ENCODE measurements at places on chromosomes 13 and 19.

DNA sequence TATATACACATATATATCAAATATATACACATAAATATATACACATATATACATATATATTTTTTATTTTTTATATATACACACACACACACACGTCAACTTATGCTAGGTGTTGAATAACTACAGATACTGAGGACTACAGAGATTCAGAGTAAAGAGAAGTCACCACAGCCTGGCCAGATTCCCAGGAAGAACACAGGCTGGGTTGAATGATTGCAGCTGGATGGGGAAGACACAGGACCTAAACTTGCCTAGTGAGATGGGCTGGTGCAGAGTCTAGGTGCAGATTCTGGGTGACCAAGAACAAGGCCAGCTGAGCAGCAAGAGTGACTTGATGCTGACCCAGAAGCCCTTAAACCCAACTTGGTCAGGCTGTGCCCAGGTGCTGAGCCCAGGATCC is 241.3 kb downstream of the KCTD12 start:
- no peak for DNase-seq

- DNase-seq, result no peak
Measured at GRCh38 chr13:40432018-40432978, 234.1 kb downstream of the FOXO1 start.

DNA sequence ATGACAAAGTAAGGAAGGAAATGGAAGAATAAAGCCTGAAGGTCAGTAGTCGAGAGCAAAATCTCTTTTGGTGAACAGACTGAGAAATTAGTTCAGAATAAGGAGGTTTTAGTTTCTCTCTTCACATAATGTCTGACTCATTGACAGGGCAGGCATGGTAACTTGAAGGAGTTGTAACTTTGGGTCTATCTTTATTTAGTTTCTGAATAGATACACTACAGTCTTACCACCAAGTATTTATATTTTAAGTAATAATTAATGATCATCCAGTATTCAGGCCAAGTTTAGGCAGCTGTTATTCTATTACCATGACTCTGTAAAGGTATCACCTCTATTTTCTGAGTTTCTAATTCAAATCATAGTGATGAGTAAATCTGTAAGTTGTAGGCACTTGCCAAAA is 219.9 kb downstream of the SPRY2 start:
- no peak for DNase-seq

- no peak for DNase-seq
Measured at GRCh38 chr19:6103217-6103644, 7.1 kb downstream of the RFX2 start.

- no peak for DNase-seq
Measured at GRCh38 chr13:80083853-80084676, 256.9 kb downstream of the SPRY2 start.

GRCh38 chr13:50268500-50268899 is 253.3 kb downstream of the KCNRG start:
- DNase-seq, result no peak

- no peak for DNase-seq
Measured at GRCh38 chr13:50686551-50686950, 156.9 kb downstream of the DLEU7 start.

DNA sequence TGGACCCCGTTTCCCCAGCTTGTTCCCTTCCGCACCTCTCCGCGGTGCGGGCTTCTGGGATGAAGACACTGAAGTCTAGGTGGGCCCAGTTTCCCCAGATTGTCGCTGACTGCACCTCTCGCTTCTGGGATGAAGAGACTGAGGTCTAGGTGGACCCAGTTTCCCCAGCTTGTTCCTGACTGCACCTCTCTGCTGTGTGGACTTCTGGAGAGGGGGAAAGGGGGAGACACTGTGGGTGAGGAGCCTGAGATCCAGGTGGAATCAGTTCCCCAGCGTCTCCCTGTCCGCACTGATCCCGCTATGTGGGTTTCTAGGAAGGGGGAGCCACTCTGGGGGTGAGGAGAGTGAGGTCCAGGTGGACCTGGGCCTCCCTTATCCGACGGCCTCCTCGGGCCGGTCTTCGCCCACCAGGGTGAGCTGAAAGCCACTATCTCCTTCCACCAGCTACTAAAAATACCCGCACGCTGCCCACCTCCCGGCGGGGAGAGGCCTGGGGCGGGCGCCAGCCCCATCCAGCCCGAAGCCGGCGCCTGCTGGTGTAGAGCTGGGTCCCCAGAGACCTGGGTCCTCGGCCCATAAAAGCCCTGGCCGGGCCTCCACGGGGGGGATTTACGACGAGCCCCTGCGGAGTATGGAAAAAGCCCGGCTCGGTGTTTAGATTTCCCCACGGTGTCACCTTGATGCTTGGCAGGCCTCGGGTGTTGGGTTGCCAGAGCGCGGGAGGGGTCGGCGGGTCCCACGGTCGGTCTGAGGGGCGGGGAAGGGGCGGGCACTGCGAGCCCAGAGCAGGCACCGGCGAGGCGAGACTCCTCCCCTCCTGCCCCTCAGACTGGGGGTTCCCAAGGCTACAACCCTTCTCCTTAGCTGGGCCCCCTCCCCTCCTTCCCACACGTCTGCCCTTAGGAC is 10.6 kb downstream of the FUT6 start:
- DNase-seq, result no peak

DNA sequence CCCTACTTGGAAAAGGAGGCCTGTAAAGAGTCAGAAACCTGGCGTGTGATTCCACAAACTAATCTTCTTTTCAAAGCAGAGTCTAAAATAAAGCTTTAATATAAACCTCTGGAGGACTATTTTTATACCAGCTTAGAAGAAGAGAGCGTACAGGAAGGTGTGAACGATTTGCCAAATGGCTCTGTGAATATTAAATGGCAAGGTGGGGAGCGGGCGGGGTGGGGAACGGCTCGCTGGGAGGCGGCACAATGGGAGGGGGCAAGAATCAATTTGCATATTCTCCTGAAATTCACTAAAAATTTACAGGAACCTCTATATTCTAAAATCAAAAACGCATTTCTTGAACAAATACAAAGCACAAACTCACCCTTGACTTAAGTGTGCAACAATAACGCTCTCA is 982 bp downstream of the ZNF780B start:
- DNase-seq, result no peak

GRCh38 chr13:36753176-36753575 is 65.8 kb upstream of the RFXAP start:
- DNase-seq, result no peak

GRCh38 chr19:1450735-1451731 is 1.1 kb downstream of the APC2 start:
- no peak for DNase-seq

- DNase-seq, result no peak
Measured at GRCh38 chr13:63208826-63209225, 1793.2 kb upstream of the PCDH20 start.

GRCh38 chr19:45442778-45443461 is 19.2 kb upstream of the ERCC1 start:
- DNase-seq, result peak; percentile 92

GRCh38 chr13:101915331-101915730 is 462.9 kb downstream of the ITGBL1 start:
- DNase-seq, result no peak

DNA sequence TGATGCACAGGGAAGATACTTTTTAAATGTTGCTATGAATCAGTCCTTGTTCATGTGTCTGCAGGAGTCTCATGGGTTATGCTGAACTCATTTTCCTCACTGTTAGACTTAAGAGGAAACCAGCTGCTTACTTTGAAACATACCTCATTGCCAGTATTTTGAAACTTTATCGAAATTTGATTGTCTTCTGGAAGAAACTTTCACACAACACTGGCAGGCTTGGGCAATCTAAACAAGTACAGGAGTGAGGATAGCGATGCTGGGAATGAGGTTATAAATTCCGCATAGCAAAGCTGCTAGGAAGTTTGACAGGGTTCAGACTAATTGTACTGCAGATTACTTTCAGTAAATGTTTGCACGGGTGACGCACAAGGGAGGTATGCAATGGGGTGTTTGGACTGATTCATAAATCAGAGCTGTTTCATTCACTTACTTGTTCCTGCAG is 245.7 kb downstream of the DNAJC15 start:
- no peak for DNase-seq

- no peak for DNase-seq
Measured at GRCh38 chr13:48728226-48728625, 74.5 kb downstream of the CYSLTR2 start.

GRCh38 chr13:108621462-108621861 is 7.9 kb upstream of the MYO16 start:
- no peak for DNase-seq

- DNase-seq, result no peak
Measured at GRCh38 chr19:43561139-43561970, 14.0 kb downstream of the XRCC1 start.

- DNase-seq, result no peak
Measured at GRCh38 chr13:81058916-81059290, 718.0 kb upstream of the SPRY2 start.

GRCh38 chr13:41365631-41366030 is 54.6 kb downstream of the NAA16 start:
- DNase-seq, result no peak

DNA sequence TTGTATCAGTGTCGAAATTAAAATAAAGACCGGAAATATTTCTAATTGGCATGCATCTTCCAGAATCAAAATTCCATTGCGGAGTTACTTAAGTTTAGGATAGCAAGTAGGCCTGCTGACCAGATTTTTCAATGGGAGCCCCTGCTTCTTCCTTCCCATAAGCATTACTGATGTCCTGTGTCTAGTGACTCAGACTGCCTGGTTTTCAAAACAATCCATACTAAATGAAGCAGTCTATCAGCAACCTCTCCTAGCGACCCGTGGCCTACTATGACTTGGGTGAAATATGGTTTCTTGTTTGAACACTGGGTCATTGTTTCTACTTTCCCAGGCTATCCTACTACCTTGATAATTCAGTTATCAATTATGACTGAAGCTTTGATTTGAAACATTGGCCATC is 571.6 kb downstream of the TBC1D4 start:
- no peak for DNase-seq

DNA sequence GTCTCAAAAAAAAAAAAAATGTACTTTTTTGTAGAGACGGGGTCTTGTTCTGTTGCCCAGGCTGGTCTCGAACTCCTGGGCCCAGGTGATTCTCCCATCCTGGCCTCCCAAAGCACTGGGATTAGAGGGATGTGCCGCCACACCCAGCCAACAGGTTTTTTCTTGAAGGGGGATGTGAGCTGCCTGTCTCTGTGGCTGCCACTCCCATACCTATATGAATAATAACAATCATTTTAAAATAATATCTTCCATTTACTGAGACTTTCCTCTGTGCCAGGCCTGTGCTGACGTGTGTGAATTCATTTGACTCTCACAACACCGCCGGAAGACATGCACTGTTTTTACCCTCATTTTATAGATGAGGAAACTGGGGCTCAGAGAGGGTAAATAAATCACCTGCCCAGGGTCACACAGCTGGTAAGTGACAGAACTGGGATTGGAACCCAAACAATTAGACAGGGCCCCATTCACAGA is 7.2 kb upstream of the BCL3 start:
- DNase-seq, result no peak

- peak; percentile 60 for DNase-seq
Measured at GRCh38 chr19:49677231-49677900, at the start of gene PRMT1. TSS of gene PRMT1 (plus strand) at chr19:49677271. CDS start at chr19:49677281, 10 bp downstream.

- no peak for DNase-seq
Measured at GRCh38 chr13:77306458-77306857, 20.4 kb downstream of the MYCBP2 start.

DNA sequence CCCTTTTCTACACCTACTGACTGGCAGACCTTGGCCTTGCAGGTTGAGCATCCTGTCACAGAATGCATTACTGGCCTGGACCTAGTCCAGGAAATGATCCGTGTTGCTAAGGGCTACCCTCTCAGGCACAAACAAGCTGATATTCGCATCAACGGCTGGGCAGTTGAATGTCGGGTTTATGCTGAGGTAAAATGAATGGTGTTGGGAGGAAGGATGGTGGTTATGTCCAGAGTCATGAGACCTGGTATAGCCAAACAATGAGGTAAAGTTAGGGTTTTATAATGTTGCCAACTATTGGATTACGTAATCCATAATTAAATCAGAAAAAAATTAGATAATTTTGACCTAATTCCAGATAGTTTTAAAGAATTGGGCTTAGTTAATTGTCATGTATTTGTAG is 212.5 kb downstream of the PCCA start:
- DNase-seq, result no peak

- DNase-seq, result no peak
Measured at GRCh38 chr13:36819739-36820090, 693 bp downstream of the RFXAP start.

DNA sequence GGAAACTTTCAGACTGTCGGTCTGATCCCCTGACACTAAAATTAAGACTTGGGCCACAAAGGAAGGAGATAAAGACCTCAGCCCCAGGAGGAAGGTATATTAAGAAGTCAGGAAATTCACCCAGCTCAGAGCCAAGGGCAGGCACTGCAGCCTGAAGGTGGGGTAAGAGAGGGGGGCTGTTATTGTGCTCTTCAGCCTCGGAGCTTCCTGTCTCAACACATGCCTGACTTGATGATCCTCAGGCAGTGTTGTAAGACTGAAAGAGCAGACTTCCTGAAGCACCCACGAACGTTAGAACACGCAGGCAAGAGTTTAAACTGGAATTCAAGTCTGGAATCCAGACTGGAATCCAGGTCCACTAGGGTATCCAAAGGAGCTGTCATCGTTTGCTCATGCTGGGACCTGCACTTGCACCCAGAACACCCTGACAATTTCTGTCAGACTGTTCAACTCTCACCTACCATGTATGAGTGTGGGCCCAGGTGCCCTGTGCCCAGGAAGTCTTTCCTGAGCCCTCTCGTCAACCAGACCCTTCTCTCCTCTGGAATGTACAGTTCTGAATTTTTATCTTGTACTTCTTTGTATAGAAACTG is 10.7 kb upstream of the FLT1 start:
- DNase-seq, result no peak

GRCh38 chr13:32878163-32878562 is 138.1 kb upstream of the KL start:
- no peak for DNase-seq

GRCh38 chr19:3520166-3521103 is 14.3 kb downstream of the FZR1 start:
- no peak for DNase-seq

GRCh38 chr19:10852098-10852800 is 4.0 kb downstream of the C19orf38 start:
- no peak for DNase-seq

DNA sequence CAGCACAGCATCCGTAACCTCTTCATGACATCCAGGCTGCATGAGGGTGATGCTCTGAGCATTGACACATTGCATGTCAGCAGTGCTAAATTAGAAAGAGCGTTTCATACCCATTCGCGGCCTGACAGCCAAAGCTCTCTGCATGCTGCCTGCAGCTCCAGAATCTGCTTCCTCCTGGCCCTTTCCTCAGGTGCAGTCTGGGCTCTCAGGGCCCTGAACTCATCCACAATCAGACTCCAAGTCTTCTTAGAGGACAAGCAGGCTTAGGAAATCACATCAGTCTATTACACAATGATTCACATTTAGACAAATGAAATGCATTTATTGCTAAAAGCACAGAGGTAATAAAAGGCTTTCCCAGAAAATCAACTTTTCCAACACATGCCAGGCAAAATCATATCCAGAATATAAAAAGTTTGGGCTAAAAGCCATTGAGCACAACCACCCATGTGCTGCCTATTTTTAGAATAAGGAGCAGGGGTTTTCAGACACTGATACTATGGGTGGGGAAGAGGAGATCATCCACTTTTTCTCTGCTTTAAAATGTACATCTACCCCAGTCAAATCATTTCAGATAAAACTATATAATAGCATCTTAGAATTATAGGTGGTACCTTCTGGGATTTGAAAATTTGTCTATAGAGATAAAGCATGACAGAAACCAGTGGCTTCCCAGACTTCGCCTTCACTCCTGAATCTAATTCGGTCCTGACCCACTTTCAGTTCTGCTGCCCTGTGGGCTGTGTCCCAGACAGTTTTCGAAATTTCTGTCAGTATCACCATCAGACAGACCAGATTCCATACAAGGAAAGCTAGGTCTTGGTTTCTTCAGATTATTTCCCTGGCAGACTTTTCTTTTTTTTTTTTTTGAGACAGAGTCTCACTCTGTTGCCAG is 109.3 kb downstream of the COL4A2 start:
- DNase-seq, result no peak
